Globus pallidus (tissue), 1 donor: ENCODE measurements at places on chromosomes 5 and 9.

DNA sequence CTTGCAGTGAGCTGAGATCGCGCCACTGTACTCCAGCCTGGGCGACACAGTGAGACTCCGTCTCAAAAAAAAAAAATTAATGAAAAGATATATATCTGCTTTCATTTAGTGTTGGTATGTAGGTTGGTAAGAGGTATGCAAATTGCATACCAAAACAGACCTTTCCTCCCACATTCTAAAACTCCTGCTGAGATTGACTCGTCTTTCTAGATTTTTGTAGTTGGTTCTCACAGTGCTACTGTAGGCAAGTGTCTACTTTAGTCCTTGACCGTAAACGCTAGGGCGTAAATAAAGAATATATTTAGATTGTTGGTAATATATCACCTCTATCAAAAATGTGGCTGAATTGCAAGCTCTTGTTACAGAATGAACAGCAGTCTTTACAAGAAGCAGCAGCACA lies 445.9 kb downstream of the CHSY3 start:
- no peak for DNase-seq

- no peak for DNase-seq
Measured at GRCh38 chr5:166441-167372, 24.6 kb upstream of the LRRC14B start.

- DNase-seq = peak; percentile 95
Measured at GRCh38 chr9:35161713-35162604, at the start of gene UNC13B. Gene UNC13B, plus strand, starts transcription at chr9:35162009. Its CDS starts 275 bp downstream, at chr9:35162284.

- DNase-seq = no peak
Measured at GRCh38 chr5:119340597-119341218, 15.1 kb upstream of the TNFAIP8 start.

GRCh38 chr5:77518304-77518703 lies 26.2 kb upstream of the WDR41 start:
- DNase-seq = no peak

DNA sequence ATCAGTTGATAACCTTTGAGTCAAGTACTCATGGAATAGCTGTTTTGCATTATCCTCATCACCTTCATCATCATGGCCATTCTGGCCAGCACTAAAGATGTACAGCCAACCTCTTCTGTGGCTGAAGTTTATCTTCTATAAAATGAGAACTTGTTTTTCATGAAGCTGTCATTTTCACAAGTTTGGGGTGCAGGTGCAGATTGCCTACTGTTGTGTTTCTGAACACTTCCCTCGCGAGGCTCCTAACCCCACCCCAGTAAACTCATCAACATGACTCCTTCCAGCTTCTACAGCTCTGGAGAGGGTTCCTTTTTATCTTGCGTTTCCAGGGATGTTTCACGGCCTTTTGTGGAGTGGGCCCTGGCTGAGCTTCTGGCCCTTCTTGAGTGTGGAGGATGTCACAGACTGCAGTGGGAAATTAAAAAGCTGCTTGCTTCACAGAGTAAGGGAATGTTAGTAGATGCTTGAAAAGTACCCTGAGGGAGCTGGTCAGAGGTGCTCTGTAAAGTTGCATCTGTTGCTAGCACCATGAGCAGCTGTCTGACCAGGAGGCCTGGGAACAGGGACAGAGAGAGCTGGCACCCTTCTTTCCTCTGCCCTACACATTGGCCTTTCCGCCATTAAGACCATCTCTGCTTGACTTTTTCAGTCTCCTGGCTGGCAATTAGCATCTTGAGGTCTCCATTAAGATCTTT lies 24.9 kb downstream of the SYK start:
- DNase-seq = no peak
